ENCODE measurements at places on chromosomes 3 and 15.

DNA sequence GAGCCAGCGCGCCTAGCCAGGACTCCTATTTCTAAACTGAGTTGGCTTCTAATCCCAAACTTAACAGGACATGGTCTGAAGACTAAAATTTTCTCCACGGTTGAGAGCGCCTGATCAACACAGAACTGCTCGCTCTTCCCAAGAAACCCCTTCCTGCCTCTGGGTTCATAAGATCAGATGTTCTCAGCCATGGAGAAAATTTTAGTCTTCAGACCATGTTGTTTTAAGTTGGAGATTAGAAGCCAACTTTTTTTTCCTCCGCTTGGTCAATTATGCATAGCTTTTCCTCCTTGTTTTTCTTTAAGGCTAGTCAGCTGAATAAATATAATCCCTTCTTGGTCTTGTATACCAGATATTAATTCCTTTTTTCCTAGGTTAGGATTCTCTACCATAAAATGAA, 356.6 kb upstream of the ADAMTS9 start:
- no peak for DNase-seq

GRCh38 chr15:50652671-50653070, 33.9 kb downstream of the TRPM7 start:
- no peak for DNase-seq

DNA sequence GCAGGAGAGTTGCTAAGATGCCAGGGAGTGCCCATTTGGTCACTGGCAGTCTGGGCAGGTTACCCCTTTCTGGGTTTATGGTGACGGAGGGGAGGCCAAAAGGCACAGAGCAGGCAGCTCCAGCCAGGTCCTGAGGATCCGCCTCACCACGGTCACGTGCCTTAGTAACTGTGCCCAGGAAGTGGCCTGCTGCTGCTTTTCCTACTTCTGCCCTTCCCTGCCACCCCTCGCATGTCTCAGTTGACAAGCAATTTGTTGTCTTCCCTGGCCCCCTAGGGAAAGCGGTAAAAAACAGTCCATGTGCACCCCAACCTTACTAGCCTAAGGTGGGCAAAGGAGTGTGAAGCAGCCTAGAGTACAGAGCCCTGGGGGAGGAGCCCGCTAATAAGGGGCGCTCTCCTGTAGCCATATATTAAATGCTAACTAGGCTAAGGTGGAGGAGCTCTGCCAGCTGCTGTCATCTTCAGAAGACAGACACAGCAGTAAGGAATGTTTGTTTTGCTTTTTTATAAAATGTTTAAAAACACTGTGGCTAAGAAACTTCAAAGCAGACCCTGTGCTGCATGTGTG, 9.1 kb upstream of the LIPH start:
- DNase-seq: no peak

DNA sequence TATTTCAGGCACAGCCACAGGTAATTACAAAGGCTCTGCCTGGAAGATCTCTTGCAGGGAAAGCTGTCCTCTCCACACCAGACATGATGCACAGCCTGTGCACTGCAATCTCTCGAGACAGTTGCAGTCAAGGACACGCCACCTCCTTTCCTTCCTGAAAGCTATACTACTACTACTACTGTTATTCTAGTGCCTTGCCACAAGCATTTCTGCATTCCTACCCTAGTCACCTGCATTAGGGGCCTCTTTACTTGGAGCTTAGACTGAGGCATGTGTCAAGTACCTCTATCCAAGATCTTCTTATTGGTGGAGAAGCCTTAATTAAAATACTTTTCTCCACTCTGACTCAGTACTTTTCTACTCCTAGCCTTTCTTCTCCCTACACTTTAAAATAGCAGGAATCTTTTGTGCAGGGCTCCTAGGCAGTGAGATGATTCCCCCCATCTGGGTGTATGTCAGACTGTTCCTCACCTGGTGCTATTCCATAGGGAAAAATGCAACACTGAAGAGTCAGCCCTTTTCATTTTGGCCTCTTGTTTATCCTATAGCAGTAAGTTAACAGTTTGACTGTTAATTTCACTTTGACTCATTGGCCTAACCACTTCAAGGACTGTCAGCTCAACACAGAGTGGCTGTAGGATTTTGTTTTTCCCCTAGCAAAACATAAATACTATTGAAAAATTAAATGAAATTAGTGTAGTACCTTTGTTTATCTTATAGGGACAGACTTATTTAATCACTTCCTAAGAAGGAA, 78.9 kb downstream of the ESYT3 start:
- DNase-seq: no peak

GRCh38 chr3:15479400-15480224, 41.9 kb downstream of the COLQ start:
- no peak for DNase-seq

- no peak for DNase-seq
Observed at GRCh38 chr3:84008623-84009022, 950.2 kb upstream of the CADM2 start.

- no peak for DNase-seq
Observed at GRCh38 chr15:77033729-77034671, 36.9 kb downstream of the TSPAN3 start.

GRCh38 chr15:73078722-73079121, 26.5 kb downstream of the NEO1 start:
- DNase-seq: no peak

- DNase-seq: no peak
Observed at GRCh38 chr3:30332196-30333021, 274.0 kb upstream of the TGFBR2 start.

DNA sequence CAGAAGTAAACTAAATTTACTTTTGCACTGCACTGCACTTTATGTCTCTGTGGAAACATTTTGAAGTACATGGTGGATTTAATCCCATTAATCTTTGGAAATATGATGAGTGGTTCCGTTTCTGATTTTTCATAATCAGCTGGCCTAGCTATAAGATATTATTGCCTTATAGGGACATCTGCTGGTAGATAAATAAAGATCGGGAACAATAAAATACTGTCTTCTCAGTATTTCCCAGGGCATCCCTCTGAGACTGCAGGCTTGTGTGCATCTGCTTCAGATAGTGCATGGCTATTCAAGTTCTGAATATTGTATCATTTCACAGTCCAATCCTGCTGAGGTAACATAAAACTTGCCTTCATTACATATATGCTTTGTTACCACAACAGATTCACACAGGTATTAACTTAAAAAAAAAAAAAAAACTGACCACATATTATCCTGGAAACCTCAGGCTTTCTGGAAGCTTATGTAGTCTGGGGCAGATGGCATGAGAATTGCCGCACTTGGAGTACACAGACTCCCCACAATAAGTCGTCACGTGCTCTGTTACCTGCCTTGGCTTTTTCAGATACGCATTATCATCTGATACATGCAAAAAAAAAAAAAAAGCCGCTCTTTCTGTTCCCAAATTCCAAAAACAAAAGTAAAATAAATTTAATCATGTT, 330.8 kb upstream of the AGTR1 start:
- DNase-seq: no peak

GRCh38 chr3:62242831-62243509, 130.4 kb downstream of the FEZF2 start:
- no peak for DNase-seq

DNA sequence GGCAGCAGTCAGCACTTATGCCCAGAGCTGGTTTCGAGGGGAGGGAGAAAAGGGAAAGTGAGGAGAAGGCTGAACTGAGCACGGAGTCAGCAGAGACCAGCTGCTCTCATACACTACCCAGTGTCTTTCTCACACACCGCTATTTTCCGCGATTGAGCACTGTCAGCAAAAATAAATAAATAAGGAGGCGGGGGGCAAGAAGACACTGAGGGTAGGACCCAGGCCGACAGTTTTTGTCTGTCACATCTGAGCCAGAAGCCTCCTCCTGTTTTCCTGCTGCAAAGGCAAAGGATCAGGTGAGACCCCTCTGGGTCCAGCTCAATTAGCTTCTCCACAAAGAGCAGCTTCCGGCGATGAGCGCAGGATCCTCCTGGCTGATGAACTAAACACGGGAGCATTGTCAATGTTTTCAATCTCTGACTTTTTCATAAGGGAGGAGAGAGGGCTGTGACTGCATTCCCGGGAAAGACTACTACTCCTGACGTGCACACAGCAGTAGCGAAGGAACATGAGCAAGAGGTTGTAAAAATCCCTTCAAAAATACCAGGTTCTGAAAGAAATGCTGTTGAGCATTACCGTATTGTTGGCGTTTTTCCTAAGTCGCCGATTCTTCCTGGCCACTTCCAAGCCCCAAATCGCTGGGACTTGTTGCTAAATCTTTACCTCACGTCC, 1.3 kb downstream of the FRMD5 start:
- DNase-seq: no peak

DNA sequence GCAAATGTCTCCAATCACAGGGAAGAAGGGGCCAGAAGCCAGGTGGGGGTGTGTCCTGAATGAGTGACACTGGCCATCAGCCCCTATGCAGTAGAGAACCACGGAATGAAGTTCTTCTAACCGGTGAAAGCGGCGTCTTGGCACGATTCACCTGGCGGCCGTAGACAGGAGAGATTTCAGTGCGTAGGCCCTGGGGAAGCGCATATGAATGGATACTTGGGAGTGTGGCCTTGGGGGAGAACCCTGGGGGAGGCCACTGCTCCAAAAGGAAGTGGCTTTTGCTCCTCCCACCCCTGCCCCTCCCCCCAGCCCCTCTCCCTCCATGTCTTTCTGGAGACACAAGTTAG, 43.6 kb downstream of the RBPMS2 start:
- no peak for DNase-seq
